ENCODE measurements at places on chromosomes 6 and 20.

GRCh38 chr20:34363465-34364222 lies 571 bp downstream of the ITCH start:
- DNase-seq: peak; percentile 19

GRCh38 chr20:25225642-25226432 lies 22.0 kb upstream of the PYGB start:
- no peak for DNase-seq

DNA sequence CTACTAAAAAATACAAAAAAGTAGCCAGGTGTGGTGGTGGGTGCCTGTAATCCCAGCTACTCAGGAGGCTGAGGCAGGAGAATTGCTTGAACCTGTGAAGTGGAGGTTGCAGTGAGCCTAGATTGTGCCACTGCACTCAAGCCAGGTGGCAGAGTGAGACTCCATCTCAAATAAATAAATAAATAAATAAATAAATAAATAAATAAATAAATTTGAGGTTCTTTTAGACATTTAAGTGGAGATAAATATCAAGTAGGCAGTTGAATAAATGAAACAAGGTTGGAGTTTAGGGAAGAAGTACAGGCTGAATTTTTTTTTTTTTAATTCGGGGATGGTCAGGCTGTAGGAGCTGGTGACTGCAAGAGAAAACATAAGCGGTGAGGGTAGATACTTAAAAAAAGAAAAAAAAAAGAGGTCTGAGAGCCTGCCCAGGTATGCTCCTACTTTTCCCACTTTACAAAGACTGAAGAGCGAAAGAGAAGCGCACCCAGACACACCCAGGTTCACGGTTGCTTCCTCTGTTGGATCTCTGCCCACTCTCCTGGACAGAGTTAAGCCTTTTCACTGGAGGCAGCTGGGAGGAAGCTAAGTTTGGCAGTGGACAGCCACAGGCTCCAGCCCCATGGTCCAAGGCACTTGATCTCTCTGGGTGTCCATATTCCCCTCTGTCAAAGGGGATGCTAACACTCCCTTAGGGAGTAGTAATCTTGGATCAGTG lies 100.9 kb upstream of the PRDM1 start:
- no peak for DNase-seq

DNA sequence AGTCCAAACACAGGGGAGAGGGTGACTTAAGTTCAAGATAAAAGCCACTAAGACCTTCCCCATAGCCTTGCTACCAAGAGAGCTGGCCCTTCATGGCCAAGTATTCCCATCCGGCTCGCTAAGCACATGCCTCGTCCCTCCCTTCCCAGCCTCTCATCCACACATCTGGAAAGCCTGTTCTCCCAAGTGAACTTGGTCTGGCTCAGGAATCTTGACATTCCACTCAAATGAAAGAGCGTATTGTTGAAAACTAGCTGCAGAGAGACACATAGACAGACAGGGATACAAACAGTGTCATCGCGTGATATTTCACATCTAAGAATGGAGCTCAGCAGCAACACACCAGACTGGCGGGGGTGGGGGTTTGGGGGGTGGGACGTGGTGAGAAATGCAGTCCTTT lies 182.8 kb upstream of the FOXQ1 start:
- DNase-seq: no peak
